ENCODE measurements at places on chromosomes 16 and 17.

GRCh38 chr16:78566397-78567073, 467.1 kb downstream of the WWOX start:
- DNase-seq, result no peak

DNA sequence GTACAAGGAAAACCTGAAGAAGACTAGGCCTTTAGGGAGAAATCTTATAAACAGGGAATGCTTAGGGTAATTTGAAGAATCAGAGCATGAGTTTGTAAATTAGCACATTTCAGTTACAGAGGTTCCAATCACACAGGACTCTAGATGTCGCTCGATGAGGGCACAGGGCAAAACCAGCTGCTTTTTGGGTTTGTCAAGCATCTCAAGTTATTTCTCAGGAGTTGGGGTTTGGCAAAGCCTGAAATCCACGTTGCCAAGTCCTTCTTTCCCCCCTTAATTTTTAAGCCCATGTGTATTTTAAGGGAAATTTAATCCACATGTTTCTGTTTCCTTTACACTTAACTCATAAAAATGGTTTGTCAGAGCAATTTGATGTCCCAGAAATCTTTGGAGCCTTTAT, 146.9 kb downstream of the ANKFN1 start:
- DNase-seq, result no peak

GRCh38 chr17:75153780-75154194, 525 bp downstream of the JPT1 start:
- peak; percentile 26 for DNase-seq

DNA sequence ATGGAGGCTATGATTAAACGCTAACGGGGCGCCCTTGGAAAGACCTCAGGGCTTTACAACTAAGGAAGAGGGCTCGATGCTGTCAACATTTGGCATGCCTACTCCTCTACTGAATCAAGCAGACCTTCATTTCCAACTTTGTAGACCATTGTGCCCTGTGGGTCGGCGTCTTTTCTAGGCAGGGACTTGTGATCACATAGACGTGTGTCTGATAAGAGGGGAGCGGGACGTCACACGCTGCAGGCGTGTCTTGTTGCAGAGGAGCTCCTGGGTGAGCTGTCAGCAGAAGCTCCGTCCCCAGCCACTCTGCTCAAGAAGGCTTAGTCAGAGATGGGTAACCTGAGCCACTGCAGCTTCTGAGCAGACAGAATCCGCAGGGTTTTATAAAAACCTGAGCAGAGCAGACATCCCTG, 2.8 kb downstream of the MAPK8IP3 start:
- DNase-seq, result no peak

- DNase-seq, result no peak
These were observed 23.9 kb upstream of the ST6GALNAC1 start for GRCh38 chr17:76667491-76667755.

GRCh38 chr16:74281300-74281699, 15.3 kb upstream of the PSMD7 start:
- no peak for DNase-seq

DNA sequence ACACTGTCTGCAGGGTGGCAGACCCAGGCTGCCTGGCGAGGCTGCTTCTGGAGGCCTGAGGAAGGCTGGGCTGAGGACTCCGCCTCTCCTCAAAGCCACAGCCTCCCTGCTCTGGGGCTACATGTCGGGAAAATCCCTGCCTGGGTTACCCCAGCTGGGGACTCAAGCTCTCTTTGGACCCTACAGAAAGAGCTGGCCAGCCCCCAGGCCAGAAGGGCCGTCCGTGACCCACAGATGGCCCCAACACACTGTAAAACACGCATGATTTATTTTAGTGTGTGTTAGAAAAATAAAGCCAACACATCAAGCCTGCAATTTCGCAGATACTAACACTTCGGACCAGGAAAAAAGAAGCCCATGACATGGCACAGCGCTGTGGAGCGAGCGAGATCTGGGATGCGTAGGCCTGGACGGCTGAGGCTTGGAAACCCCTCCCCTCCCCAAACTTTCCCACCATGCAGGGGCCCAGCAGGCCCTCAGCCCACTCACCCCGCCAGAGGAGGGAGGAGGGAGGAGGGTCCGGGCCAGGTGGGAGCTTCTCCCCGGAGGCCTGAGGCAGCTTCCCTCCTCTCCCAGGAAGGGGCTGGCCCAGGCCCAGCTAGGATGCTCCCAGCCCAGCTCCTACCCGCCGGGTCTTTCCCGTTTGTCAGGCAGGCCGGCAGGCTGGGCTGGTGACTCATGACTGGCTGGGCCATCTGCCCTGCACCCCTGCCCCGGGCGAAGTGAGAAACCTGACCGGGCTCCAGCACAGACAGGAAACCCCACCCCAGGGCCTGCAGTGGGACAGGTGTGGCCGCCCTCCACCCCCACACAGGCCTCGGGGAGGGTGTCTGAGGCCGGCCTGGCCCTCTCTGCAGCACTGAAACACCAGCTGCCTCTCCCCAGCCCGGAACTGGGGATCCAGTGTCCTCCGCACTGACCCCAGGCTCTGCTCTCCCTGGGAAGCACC, 34.1 kb upstream of the SLC38A10 start:
- DNase-seq, result no peak
